Smooth muscle cell of the brain vasculature (primary cell): ENCODE measurements at places on chromosomes 1 and 21.

- no peak for DNase-seq
These were observed 10.8 kb upstream of the TTLL10 start for GRCh38 chr1:1162597-1163537.

- DNase-seq, result no peak
These were observed 615.2 kb downstream of the PLA2G4A start for GRCh38 chr1:187443939-187444338.

DNA sequence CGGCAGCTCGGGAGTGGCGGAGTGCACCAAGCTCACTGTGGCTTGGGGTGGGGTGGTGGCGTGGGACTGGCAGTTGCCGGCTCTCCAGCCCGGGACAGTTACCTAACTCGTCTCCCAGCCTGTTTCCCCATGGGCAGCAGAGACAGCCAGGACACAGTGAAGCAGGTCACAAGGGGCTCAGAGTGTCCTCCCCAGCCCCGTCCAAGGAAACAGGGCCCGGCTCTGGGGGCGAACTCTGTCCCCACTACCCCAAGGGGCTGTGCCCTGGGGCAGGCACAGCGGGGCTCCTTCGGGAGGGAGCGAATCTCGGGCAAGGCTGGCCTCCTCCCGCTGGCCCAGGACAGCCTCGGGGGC is 759 bp downstream of the GPR157 start:
- DNase-seq, result no peak

- DNase-seq, result no peak
These were observed 59.5 kb upstream of the SLC2A1 start for GRCh38 chr1:43018121-43018520.

- DNase-seq, result no peak
These were observed 44.0 kb upstream of the HSD3B1 start for GRCh38 chr1:119462964-119463363.

- no peak for DNase-seq
These were observed 207.0 kb downstream of the SIPA1L2 start for GRCh38 chr1:232422898-232423297.

- DNase-seq, result no peak
These were observed 93.3 kb upstream of the COG2 start for GRCh38 chr1:230548997-230549396.

DNA sequence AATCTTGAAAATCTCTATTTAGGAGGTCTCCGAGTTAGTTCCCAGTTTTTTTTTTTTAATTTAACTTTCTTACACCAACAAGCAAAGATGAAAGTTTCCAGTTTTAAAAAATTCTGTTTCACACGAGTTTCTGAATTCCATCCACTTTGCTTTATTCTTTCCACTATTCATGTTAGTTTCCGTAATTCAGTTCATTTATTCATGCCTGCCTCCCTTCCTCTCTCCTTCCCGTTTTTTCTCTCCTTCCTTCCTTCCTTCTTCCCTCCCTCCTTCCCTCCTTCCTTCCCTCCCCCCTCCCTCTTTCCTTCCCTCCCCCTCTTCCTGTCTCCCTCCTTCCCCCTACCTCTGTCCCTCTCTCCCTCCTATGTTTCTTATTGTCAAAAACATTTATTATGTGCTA is 22.3 kb downstream of the ADGRL2 start:
- no peak for DNase-seq

DNA sequence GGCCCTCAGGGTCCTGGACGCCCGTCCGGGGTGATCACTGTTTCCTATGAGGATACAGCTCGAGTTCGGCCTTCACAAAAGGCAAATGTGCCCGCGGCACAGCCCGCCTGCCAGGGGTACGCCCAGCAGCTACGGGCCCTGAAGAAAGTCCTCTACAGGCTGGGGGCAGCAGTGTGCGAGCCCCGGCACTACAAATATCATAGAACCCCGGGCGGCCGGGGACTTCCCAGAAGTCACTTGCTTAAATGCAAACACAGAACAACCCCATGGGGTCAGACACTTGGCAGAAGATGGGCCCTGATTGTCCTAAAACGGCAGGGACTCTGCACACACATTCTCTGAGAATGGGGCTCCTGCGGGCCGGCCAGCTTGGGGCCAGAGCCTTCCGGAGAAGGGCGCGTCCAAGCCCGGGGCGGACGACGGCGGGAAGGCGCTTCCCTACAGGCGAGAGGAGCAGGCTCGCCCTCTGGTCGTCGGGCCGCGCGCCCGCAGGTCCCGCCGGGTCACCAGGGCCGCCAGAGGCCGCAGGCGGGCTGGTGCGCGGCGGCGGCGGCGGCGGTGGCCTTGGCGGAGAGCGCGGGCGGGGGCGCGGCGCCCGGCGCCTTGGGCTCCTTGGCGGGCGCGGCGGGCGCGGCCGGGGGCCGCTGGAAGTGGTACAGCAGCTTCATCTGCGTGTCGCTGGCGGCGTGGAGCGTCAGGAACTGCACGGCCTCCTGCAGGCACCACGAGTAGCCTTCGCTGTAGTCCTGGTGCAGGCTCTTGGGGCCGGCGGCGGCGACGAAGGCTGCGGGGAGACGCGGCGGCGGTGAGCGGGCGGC is 888 bp downstream of the HES5 start:
- DNase-seq, result no peak

DNA sequence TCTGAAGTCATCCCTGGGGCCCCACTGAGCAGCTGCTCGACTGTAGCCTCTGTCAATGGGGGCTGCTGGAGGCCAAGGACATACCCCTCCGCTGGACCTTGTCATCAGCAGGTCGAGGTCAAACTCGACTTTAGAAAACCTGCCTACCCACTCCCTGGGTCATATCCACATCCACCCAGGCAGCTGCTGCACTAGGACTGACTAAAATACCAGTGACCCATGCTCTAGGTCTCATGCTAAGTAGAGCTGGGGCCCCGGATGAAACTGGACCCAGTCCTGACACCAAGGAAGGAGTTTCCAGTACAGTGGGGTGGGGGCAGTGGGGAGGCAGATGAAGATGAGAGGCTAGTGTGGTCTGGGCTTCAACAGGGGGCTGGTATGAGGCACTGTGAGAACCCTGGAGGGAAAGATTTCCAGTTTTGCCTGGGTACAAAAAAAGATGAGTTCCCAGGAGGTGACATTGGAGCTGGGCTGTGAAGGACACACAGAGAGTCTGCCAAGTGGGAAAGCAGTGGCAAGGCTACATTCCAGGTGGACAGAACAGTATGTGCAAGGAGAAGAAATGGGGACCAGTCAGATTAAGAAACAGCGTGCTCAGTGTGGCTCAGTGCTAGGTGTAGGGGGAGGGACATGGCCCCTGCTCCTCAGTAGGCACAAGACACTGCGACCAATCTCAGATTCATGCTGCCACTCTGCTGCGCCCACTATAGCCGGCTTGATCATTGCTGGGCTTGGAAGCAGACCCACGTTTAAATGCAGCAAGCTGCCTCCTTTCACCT is 12.4 kb downstream of the SLC2A1 start:
- DNase-seq, result no peak

- peak; percentile 26 for DNase-seq
These were observed 61.2 kb downstream of the AK4 start for GRCh38 chr1:65209005-65209885.

- DNase-seq, result peak; percentile 15
These were observed 42.7 kb upstream of the B3GALT2 start for GRCh38 chr1:193229136-193229535.

DNA sequence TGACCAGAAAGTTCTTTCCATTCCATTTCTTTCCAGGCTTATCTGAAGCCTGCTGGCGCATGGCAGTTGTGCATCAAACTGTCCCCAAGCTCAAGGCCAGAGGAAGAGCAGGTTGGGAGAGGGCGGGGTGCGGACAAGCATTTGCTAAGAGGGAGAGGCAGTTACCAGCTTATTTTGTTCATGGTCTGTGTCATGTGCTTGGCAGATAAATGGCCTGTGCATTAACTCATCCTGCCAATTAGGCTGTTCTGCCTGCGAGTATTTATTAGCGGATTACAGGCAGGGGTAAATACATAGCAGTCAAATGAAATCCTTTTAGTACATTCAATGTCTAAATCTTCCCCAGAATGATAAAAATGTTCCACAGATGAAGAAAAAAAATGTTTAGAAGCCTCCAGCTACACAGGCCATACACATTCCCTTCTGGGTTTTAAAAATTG is 48.9 kb upstream of the B3GALNT2 start:
- DNase-seq, result no peak

GRCh38 chr21:44987301-44987885 is 47.6 kb downstream of the SLX9 start:
- no peak for DNase-seq

GRCh38 chr1:171195767-171196166 is 10.7 kb downstream of the FMO2 start:
- no peak for DNase-seq

DNA sequence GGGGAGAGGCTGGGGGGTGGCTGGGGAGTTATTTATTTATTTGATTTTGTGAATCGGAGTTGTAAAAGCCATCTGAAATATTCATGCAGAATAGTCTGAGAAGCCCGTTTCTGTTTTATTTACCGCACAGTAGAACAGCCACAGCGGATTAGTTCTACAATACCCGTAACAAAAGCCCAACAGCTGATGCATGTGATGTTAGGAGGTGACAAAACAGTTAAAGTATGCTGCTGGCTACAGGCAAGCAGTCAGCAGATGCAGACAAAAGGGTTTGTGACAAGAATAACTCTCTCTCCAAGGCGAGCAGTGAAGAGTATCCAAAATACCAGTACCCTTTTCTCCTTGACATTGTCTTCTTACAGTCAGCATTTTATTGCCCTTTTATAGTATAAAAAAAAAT is 42.0 kb downstream of the PROX1 start:
- no peak for DNase-seq

DNA sequence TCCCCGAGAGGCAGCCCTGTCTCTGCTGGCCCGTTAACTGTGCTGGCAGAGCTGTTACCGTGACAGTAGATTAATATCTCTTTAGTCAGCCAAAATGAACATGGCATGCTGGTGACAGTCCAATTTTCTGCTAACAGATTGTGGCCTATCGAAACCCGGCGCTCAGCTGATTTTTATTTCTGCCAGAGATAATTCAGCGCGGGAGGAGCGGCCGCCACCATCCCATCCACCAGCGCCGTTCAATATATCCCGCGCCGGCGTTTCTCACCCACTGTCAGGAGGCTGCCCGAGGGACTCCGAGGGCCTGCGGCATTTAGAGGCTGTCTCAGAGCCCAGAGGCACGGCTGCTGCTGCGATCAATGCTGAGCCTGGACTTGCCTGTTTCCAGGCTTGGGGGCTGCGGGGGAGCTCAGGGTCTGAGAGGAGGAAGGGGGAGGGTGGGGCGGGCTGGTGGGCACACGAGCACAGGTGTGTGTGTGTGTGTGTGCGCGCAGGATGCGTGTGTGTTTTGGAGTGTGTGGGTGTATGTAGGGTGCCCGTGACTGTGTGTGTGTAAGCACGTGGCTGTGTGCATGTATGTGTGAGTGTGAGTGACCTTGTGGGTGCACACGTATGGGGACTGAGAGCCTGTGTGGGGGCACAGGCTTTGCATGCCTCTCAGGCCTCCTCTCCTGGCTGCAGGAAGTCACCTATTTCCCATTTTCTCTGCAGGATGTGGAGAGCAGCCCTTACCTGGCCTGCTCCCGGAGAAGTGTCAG is 109.7 kb upstream of the ACTRT2 start:
- DNase-seq, result no peak

DNA sequence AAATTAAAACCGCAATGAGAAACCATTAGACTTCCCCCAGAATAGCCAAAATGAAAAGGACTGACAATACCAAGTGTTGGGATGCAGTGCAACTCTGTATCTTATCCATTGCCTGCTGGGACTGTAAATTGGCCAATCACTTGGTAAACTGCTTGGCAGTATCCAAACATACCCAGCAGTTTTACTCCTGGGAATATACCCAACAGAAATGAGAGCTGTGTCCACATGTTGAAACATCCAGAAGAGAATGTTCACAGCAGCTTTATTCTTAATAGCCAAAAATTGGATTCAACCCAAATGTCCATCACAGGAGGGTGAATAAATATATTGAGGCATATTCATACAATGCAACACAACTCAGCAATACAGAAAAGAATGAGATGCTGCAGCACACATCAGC is 13.7 kb upstream of the FAM20B start:
- no peak for DNase-seq

DNA sequence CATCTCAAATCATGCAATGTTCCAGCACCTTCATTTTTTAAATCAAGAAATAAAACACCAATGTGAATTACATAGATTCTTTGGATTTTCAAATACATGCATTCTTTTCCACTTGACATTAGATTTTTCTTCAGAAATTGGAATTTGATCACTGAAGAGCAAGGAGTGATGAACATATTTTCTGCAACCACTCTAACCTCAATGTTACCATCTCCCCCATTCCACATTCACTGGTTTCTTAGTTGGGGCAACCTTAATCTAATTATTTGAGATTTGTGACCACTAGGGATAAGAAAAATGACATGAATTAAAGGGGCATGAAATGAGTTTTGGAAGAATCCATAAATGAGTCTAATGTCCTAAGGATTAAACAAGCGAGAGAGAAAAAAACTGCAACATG is 168.7 kb upstream of the NR5A2 start:
- DNase-seq, result no peak

DNA sequence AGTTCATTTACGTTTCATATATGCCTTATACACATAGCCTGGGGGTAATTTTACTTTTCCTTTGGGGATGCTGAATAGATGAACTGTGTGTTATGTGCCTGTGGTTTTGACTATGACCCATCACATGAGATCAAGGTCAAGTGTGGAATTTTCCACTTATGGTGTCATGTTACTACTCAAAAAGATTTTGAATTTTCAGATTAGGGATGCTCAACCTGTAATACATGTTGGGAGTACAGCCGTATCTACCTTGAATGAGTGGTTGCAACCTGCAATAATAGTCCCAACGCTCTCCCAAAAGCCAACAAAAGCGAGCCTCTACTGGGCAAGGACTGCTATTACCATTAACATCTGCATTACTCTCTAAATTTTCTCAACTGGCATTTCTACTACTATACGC is 68.5 kb upstream of the SDC3 start:
- no peak for DNase-seq

DNA sequence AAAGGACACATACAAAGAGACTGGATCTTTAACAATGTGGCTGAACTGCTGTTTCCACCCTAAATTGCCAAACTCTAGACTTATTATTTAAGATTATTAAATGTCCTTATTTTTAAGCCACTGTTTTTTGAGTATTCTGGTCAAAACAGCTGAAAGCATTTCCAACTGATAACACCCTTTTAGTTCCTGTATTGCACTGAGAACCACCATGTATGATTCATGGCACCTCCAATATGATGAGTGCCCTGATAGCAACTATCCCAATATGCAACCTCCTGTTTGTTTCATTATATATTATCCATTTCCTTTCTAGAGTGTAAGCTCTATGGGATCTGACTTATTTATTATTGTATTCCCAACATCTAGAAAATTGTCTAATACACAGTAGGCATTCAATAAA is 269.4 kb downstream of the HHIPL2 start:
- no peak for DNase-seq

DNA sequence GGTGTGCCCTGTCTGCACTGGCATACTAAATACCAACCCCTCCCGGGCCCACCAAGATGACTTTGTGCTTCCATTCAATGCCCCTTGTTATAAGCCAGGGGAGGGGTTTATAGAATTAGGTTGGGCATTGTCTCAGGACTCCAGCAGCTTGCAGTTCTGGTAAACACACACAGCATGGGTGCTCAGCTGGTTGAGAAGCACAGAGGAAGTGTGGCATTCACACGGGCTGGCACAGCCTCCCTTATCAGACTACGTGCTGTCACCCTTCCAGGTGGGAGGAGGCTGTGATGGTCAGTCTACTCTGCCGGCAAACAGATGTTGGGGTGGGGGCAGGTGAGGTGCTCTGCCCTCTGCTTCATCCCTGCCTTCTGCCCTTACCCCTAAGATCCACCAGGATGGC is 15.0 kb upstream of the SLC6A17 start:
- no peak for DNase-seq

- DNase-seq, result no peak
These were observed 65.8 kb upstream of the HSD17B7 start for GRCh38 chr1:162724583-162725120.

- no peak for DNase-seq
These were observed 726.5 kb downstream of the PTPRU start for GRCh38 chr1:29962831-29963247.
